ENCODE measurements at places on chromosomes 4 and X. TPM values are rescaled to one million over a fixed set of nuclear protein-coding genes. Genes with fewer than 3 reads are reported as not detected.

The WDR17 gene
- total RNA-seq = 0.52 TPM

The MRFAP1L1 gene
- total RNA-seq = 47.5 TPM

The APLN gene
- 0.09 TPM for total RNA-seq

The ZMAT1 gene
- 0.12 TPM for total RNA-seq

The GAK gene
- total RNA-seq = 126 TPM

The CCDC160 gene
- 0.37 TPM for total RNA-seq

The GAGE13 gene
- not detected for total RNA-seq

GRCh38 chr4:73922766-73923630 is 53.8 kb downstream of the CXCL1 start:
- H3K4me3 ChIP-seq = no peak overlapping the region
- H3K27me3 ChIP-seq = no peaks in the 10 kb centered on the region
- no peaks in the 10 kb centered on the region for H3K36me3 ChIP-seq

DNA sequence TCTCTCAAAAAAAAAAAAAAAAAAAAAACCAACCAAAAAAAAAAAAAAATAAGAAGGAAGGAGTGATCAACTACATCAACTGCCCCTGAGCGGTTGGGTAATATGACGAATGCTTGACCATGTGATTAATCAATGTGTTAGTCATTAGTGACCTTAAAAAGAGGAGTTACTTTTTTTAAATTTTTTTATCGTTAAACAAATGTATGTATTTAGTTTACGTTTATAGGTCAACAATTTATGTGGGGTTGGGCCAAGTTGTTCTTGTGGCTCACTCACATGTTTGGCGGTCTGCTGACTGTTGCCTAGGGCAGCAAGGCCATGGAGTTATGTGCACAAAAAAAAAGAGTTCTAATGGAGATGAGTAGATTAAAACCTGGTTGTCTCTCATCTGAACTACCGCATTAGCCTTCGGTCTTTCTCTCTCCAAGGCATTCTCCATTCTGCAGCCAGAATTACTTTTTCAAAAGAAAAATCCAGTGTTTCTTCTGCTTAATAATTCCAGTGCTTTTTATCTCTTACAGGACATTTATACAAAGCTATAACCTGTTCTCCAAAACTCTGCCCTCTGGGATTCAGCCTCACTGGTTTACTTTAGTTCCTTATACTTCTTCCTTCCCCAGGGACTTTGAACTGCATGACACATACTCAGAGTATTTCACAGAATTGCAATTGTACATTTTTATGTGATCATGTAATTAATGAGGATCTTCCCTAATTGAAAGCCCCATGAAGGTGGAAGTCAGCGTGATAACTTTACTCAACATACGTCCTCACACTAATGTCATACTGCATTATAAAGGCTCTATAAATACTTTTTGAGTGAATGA is 505.5 kb downstream of the ANKRD50 start:
- no peaks in the 10 kb centered on the region for H3K36me3 ChIP-seq
- peaks cover 6% of the 10 kb centered on the region for H3K4me1 ChIP-seq
- no peak for DNase-seq
- H3K27ac ChIP-seq = no peak overlapping the region

GRCh38 chr4:184288451-184289178 is 70.9 kb upstream of the ENPP6 start:
- no peak for DNase-seq
- peaks cover 18% of the 10 kb centered on the region for H3K4me1 ChIP-seq
- H3K36me3 ChIP-seq = no peaks in the 10 kb centered on the region
- H3K27me3 ChIP-seq = no peaks in the 10 kb centered on the region
- no peak overlapping the region for H3K4me3 ChIP-seq

GRCh38 chrX:56744996-56745395 is 16.0 kb downstream of the NBDY start:
- H3K27me3 ChIP-seq = no peaks in the 10 kb centered on the region
- no peaks in the 10 kb centered on the region for H3K36me3 ChIP-seq
- no peak for DNase-seq
- H3K4me1 ChIP-seq = no peaks in the 10 kb centered on the region

GRCh38 chrX:65196758-65197360 is 220.6 kb upstream of the ZC4H2 start:
- DNase-seq = peak; percentile 84
- H3K4me1 ChIP-seq = peaks cover 9% of the 10 kb centered on the region
- peak overlapping the region; percentile 89 for H3K27ac ChIP-seq
- H3K4me3 ChIP-seq = peak overlapping the region; percentile 40
- no peaks in the 10 kb centered on the region for H3K36me3 ChIP-seq

- no peak overlapping the region for H3K27ac ChIP-seq
- H3K4me1 ChIP-seq = no peaks in the 10 kb centered on the region
- DNase-seq = peak; percentile 35
- no peaks in the 10 kb centered on the region for H3K27me3 ChIP-seq
- no peak overlapping the region for H3K4me3 ChIP-seq
- no peaks in the 10 kb centered on the region for H3K36me3 ChIP-seq
Observed at GRCh38 chr4:53744446-53745160, 153.3 kb upstream of the LNX1 start.

DNA sequence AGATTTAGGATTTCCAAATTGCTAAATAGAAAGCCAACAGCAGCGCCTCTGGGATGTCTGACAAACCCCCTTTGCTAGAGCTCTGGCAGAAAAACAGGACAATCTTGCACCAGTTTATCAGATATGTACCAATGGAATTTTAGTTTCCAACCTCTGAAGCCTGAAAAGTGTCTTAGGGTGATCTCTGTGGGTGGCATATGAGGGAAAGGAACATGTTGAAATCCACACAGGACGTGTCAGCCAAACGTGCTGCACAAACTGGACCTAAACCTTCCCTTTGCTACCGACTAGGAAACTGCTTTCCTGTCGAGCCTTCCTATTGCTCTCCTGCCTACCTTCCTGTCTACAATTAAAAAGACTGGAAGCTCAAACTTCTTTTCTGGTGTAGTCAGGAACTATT is 53.5 kb downstream of the REELD1 start:
- DNase-seq = no peak
- no peaks in the 10 kb centered on the region for H3K4me1 ChIP-seq
- H3K27me3 ChIP-seq = no peaks in the 10 kb centered on the region
- no peaks in the 10 kb centered on the region for H3K36me3 ChIP-seq

DNA sequence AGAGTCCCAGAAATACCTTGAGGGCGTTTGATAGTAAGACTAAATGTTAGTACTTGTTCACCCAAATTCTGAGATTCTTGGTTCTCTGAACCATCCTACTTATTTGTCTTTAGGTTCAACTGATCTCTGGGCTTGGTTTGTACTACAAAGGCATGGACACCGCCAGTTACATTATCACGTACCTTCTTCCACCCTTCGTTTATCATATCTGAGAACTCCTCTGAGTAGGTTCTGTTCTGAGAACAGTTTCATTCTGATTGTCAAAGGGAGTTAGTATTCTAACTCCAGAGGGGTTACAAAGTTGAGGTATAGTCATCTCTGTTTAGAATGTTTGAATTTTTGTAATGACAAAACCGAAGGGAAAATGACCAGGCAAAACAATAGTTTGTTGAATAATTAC is 19.3 kb downstream of the ZFX start:
- H3K27ac ChIP-seq = no peak overlapping the region
- no peaks in the 10 kb centered on the region for H3K4me1 ChIP-seq
- no peaks in the 10 kb centered on the region for H3K27me3 ChIP-seq
- no peak for DNase-seq

- no peaks in the 10 kb centered on the region for H3K27me3 ChIP-seq
- no peaks in the 10 kb centered on the region for H3K36me3 ChIP-seq
- H3K4me3 ChIP-seq = no peak overlapping the region
- H3K27ac ChIP-seq = no peak overlapping the region
- DNase-seq = no peak
Observed at GRCh38 chr4:77197361-77197760, 40.4 kb downstream of the CCNG2 start.

- H3K4me1 ChIP-seq = no peaks in the 10 kb centered on the region
- no peaks in the 10 kb centered on the region for H3K36me3 ChIP-seq
- no peak overlapping the region for H3K4me3 ChIP-seq
- DNase-seq = no peak
- H3K27ac ChIP-seq = no peak overlapping the region
Observed at GRCh38 chr4:188005561-188005960, 10.0 kb downstream of the ZFP42 start.

DNA sequence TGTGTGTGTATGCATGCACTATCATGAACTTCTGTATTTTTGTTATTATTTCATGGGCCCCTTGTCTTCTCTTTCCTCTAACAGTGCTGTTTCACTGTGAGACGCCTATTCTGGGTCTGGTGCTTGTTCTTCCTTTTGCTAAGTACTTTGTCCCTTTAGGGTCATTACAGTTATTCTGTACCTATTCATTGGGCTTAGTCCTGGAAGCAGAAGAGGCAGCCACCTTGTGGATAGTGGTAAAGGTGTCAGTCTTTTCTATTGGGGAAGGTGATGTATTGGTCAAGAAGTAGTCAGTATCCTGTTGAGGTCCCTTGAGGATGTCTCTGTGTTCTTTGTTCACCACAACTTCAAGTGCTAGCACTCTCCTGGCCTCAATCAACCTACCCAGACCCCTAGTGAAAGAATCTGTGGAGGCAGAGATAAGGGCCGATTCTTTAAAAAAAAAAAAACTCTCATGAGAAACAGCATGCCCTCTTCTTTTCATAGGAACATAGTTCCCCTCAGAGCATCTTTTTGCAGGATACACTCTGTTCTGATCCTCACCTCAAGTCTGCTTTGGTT is 593.8 kb downstream of the SPRY1 start:
- no peak overlapping the region for H3K27ac ChIP-seq
- H3K4me1 ChIP-seq = no peaks in the 10 kb centered on the region
- no peak overlapping the region for H3K4me3 ChIP-seq
- DNase-seq = no peak
- H3K27me3 ChIP-seq = no peaks in the 10 kb centered on the region

- H3K27me3 ChIP-seq = no peaks in the 10 kb centered on the region
- DNase-seq = peak; percentile 38
- no peak overlapping the region for H3K4me3 ChIP-seq
- H3K27ac ChIP-seq = peak overlapping the region; percentile 81
Observed at GRCh38 chr4:145808021-145808650, 128.2 kb downstream of the C4orf51 start.

GRCh38 chrX:9862525-9862924 is 76.3 kb downstream of the SHROOM2 start:
- DNase-seq = peak; percentile 31
- H3K27ac ChIP-seq = peak overlapping the region; percentile 84
- no peaks in the 10 kb centered on the region for H3K36me3 ChIP-seq
- peaks cover 34% of the 10 kb centered on the region for H3K4me1 ChIP-seq

- H3K27me3 ChIP-seq = no peaks in the 10 kb centered on the region
- no peak for DNase-seq
- no peak overlapping the region for H3K4me3 ChIP-seq
- H3K4me1 ChIP-seq = no peaks in the 10 kb centered on the region
- H3K36me3 ChIP-seq = no peaks in the 10 kb centered on the region
Observed at GRCh38 chr4:163470391-163470790, 3.2 kb downstream of the TKTL2 start.

DNA sequence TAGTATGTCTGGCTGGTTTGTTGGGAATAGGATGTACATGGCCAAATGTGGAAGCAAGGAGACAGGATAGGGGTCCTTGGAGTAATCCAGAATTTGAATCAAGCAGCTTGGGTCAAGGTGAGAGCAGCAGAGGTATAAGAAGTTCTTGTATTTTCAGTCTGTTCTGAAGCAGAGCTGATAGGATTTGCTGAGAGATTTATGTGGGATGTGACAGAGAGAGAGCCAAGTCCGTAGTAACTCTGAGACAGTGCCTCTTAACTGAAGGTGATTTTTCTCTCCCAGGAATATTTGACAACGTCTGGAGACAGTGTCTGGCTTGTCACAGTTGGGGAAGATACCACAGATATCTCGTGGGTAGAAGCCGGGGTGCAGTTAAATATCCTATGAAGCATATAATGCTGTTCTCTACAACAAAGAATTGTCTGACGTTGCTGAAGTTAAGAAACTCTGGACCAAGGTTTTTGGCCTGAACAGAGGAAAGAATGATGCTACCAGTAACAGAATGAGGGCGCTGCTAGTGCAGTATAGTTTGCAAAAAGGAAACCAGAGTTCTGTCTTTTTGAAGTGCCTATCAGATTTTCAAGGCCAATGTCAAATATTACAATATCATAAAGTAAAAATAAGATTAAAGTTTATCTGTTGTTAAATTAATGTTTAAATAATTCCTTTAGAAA is 184.0 kb downstream of the ARHGAP24 start:
- no peaks in the 10 kb centered on the region for H3K4me1 ChIP-seq
- no peak overlapping the region for H3K4me3 ChIP-seq
- no peak for DNase-seq
- H3K36me3 ChIP-seq = no peaks in the 10 kb centered on the region
- H3K27me3 ChIP-seq = no peaks in the 10 kb centered on the region

DNA sequence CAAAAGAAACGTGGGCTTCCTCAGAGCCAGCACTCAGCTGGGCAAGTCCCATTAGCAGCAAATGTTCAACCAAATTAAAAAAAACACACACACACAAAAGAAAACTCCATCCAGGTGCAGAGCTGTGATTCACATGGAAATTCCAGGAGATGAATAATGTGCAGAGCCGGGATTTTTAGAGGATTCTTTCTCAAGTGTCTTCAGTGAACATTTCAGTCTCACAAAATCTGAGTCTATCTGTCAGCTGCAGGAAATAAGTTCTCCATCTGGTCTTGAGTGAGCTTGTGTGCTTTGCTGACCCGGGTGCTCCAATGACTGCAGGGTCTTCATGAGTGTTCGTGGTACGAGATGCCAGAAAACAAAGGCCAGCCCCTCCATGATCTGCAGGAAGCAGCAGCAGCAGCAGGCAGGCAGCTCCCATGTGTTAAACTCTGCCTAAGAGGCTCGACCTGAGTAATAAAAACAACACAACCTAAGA is 44.3 kb downstream of the RASGEF1B start:
- no peaks in the 10 kb centered on the region for H3K36me3 ChIP-seq
- no peak overlapping the region for H3K4me3 ChIP-seq
- no peaks in the 10 kb centered on the region for H3K27me3 ChIP-seq
- H3K27ac ChIP-seq = no peak overlapping the region
- no peaks in the 10 kb centered on the region for H3K4me1 ChIP-seq

DNA sequence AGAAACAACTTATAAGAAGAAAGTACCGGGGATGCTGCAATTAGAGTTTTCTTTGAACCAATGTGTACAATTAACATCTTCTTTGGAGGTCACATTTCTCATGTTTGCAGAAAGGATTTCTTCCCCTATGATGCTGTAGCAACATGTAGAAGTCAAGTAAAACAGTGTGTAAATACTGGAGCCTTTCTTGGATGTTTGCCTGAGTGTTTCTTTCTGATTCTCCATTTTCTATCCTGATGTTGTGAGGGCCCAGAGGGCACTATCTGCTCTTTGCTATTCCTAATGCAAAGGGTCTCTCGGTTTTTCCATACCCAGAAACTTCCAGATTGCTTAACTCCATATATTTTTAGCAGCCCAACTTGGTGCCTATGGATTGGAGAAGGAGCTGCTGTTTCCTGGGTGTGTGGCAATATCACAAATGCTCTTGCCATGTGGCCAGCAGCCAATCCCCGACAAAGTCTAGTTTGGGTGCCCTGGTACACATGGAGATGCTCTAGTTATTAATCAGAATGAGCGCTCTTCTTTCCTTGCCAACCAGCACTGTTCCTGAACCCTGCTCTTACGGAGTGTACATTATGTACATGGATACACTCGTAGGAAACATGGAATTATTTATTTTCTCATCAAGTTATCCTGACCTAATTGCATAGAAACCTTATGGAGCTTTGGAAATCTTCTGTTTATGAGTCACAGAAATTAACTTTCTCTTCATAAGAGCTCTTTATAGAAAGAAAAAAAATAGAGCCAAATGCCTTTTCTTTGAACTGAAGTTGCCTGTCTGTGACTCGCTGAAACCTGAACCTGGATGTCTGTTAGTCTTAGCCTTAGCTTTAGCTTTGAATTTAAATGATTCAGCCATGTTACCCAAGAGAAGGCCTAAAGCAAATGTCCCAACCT is 67.0 kb upstream of the GPC4 start:
- no peak overlapping the region for H3K4me3 ChIP-seq
- DNase-seq = no peak
- no peaks in the 10 kb centered on the region for H3K36me3 ChIP-seq
- H3K27me3 ChIP-seq = no peaks in the 10 kb centered on the region

Data from Caco-2 (cell line).